ENCODE measurements at places on chromosomes 2 and 18. TPM values are rescaled to one million over a fixed set of nuclear protein-coding genes. Genes with fewer than 3 reads are reported as not detected.

The PSMA8 gene
- not detected for total RNA-seq

The STEAP3 gene
- total RNA-seq, result 3.0 TPM

The ACADL gene
- 0.26 TPM for total RNA-seq

DNA sequence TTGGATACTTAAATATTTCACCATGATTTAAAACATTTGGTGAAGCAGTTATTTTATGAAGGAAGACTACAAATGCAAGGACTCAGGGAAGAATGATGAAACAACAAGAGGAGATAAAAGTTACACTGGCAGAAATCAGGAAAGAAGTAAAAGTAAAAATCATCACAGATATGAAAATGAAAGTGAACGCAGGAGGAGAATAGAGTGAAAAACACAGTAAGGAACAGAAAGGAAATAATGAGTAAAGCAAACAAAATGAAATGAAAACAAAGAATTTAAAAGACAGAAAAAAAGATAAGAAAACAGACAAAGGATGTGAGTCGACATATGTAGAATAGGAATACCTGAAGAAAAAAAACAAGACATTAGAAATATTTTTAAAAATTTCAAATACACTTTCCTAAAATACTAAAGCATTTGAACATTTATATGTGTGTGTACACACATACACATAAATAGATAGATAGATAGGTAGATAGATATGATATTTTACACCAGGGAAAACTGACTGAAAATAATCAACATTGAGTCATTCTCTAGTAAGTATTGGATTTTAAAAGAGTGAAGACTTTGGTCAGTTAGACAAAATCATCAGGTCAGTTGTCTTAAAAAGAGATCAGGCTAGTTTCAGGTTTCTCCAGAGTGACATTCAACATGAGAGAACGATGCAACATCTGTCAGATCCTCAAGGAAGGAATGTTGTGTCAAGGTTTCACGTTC is 12.1 kb upstream of the KDSR start:
- ATAC-seq, result no peak

Measured in motor neuron (in vitro differentiated cells).